ENCODE measurements at places on chromosomes 11 and 22. TPM values are rescaled to one million over a fixed set of nuclear protein-coding genes. Genes with fewer than 3 reads are reported as not detected.

CATSPERZ gene
- total RNA-seq: not detected

- DNase-seq: no peak
These were observed 463.3 kb downstream of the BUD13 start for GRCh38 chr11:116309446-116309845.

- no peak for DNase-seq
These were observed 110.1 kb downstream of the RPL27A start for GRCh38 chr11:8792710-8793109.

GRCh38 chr11:120186774-120187591, 23.8 kb upstream of the OAF start:
- DNase-seq: no peak

GRCh38 chr22:24482575-24482974, 12.6 kb upstream of the UPB1 start:
- DNase-seq: no peak

DNA sequence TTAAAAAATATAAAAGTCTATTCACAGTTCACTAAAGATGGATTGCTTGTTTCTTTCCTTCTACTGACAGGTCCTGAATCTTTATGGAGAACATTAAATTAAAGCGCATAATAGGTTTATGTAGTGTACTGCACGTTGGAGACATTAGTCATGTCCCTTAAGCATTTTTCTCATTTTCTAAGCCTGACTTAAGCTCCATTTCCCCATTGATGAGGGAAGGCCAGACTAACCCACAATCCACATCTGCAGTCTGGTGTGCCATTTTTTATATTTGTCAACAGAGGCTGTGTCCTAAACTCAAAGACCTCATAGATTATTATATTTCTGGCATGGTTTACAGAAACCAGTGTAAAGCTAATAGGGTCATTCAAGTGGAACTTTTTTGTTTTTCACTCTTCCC, 39.9 kb downstream of the CADM1 start:
- DNase-seq: no peak

MYOD1 gene
- total RNA-seq: 1.1 TPM

APOC3 gene
- not detected for total RNA-seq

- DNase-seq: no peak
These were observed 25.2 kb upstream of the MTCH2 start for GRCh38 chr11:47667555-47667954.

DNA sequence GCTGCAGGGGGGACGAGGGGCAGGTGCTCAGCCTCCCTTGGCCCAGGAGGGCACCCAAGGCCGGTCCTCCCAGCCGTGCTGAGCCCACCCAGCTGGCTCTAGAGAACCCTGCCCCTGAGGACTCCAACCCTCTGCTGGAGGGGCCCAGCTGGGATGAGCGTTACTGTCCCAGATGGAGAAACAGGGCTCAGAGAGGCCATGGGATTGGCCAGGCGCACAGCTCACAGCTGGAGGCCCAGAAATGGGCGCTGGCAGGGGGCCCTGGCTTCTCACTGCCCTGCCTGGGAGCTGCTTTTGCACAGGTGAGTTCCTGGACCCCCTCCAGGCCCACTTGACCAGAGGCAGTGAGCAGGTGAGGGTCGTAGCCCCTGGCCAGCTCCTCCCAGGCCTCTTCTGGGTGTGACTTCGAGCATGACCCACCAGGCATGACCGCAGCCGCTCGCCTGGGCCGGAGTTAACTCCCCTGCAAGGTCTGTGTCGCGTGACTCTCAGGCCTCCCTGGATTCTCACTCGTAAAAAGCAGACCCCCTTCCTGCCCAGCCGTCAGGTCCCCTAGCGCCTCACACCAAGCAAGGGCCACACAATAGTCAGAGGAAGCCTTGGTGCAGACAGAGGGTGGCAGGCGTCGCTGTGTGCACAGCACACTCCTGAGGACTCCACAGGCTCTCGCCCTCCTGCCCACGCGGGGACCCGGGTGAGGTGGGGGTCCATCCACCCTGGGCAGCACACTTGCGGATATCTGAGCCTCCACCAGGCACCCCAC, 19.7 kb upstream of the IL17REL start:
- no peak for DNase-seq

DRD2 gene
- total RNA-seq: 0.32 TPM

CHST1 gene
- 2.7 TPM for total RNA-seq

GPHA2 gene
- not detected for total RNA-seq

GRCh38 chr11:10413268-10413667, 41.8 kb upstream of the AMPD3 start:
- DNase-seq: no peak

DNA sequence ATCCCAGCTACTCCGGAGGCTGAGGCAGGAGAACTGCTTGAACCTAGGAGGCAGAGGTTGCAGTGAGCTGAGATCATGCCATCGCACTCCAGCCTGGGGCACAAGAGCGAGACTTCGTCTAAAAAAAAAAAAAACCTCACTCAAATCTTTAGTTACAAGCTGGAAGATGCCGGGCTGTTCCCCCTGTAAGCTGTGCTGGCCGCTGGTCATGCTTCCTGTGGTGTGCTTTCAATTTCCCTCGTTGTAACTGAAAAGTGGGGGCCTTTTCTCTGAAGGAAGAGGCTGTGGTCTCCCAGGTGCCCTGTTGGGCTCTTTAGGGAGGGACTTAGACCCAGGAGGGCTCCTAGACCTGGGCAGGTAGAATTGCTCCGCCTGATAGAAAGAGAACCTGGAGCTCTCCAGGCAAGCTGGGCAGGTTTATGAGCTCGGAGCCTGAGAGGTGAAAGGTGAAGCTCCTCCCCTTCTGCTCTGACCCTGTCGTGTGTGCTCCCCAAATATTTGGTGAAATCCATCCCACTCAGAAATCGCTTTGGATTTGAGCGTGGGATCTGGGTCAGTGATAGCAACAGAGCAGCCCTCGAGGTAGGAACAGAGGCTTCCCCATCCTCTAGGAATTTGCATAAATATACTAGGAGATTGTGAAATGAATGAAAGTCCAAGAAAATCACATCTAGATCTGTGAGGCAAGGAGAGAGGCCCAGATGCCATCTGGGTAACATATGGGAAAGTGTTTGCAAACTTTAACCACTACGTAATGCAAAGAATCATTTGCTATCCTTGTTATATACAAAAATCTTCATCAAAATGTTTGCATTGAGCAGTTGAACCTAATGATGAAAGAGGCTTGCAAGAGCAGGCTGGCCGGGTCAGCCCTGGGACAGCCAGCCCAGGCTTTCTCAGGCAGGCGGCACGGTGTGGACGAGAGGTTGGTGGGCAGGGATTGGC, 154.3 kb downstream of the FBXO7 start:
- DNase-seq: no peak

DNA sequence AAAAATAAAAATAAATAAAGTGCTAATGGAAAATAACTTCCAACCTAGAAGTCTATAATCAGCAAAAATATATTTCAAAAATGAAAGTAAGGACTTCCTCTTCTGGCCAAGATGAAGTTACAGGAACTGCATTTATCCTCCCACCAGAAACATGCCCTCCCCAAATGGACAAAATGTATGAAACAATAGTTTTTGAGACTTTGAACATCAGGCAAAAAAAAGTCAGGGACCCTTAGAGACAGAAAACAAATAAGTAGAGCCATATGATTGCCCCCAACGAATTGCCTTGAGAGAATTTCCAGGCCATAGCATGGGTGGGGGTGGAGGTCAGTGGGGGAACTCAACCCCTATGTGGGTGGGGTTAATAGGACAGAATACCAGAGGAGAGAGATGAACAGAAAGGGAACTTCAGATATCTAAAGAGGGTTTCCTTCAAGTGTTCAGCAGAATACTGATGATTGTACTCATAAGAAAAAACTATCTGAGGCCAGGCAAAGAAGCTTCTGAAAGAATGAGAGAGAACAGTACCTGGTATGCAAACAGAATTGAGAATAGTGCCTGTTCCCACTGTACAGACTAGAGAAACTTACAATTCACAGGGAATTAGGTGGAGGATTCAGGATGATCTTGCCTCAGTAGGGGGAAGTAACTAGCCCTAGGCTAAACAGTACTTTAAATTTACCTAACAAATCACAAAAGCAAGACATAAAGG, 26.6 kb upstream of the IL10RA start:
- no peak for DNase-seq

GRCh38 chr11:484616-485015, 22.4 kb downstream of the RNH1 start:
- DNase-seq: no peak

- DNase-seq: no peak
These were observed 855.6 kb downstream of the KCNA4 start for GRCh38 chr11:29161191-29161590.

DNA sequence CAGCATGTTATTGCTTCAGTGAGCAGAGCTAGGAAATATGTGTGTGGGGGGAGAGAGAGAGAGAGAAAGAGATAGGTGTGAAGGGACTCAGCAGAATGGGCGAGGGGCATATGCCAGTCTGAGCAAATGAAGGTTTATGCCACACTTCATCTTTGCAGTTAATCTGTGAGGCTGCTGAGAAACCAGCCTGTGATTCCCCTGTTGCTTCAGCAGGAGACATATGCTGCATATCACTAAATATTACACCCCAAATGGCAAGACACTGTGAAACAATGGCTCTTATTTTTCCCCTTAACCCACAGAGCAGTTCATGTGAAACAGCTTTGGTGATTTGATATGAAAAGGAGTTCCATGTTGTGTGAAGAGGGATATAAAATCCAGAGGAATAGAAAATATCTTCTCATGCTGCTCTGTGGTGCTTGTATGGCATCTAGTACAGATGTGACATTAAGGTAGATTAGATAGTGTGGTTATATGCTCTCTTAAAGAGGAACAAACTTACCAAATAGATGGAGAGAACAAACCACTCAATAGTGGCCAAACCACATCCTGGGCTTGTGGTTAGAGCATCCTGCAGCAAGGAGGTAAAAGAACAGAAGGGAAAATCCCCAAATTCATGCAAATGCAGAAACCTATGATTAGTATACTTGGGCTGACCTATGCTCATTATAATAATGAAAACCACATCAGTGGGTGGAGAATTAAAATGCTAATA, 864.2 kb downstream of the FAM181B start:
- DNase-seq: no peak

GRCh38 chr22:36350751-36351594, 36.8 kb downstream of the MYH9 start:
- no peak for DNase-seq

GRCh38 chr11:7833527-7833926, 36.8 kb upstream of the OR5P2 start:
- DNase-seq: no peak

DNA sequence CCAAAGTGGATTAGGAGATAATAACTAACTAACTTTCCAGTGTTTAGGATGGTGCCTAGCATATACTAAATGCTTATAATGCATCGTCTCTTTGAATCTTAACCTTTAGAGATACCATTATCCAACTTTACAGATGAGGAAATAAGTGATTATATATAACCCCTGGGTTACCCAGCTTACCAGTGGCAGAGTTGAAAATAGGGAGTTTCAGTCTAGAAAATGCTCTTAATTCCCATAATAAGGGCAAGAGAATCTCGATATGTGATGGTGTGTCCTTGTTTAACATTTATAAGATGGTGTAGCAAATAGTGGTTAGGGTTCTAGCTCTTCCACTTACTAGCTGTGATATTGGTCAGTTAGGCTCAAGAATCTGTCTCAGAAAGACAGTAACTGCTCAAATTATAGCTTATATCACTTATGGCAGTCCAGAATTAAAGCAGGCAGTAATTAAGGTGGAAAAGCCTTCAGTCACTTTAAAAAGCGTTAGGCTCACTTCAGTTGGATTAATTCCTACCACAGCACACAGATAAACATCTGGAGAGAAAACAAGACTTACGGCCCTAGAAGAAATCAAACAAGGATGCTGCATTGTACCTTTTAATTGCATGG, 6.3 kb downstream of the XBP1 start:
- DNase-seq: no peak

DNA sequence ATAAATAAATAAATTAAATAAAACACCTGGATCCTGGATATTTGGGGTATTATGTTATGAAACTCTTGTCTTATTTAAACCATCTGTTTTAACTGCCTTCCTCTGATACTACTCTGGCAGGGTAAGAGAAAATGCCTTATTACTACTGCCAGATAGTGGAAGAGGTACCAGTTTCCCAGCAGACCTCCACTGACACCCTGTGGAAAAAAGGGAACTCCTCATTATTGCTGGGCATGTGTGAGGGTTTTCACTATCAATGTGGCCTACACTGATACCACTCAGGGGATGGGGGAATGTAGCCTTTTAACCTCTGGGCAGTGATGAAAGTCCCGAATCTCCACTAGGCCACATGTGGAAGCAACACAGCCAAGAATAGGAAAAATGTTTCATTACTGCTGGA, 121.0 kb downstream of the LUZP2 start:
- DNase-seq: no peak

- DNase-seq: no peak
These were observed 57.4 kb upstream of the WNT11 start for GRCh38 chr11:76263657-76264056.

DNA sequence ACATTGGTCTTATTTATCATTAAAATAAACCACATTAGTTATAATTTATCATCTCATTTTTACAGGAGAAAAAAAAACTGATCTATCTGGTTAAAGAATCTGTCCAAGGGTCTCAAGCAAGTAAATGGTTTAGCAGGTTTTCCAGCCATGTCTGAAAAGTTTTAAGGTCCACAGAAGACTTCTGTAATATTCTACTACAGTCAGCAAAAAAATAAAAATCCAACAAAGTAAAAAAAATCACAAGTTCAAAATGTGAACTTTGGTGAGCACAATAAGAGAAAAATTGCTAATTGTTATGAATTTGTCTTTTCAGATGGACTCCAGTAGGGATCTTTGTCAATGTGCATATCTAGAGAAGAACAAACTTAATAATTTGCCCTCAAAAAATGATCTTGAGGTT, 1.3 kb downstream of the OR52E4 start:
- DNase-seq: no peak
